Kidney tubule cell (primary cell): ENCODE measurements at places on chromosomes 3 and 15.
A peak's percentile ranks its signal among the peaks of the same experiment; 100 is the strongest.

- DNase-seq: no peak
Measured at GRCh38 chr15:70334286-70334685, 236.6 kb upstream of the TLE3 start.

DNA sequence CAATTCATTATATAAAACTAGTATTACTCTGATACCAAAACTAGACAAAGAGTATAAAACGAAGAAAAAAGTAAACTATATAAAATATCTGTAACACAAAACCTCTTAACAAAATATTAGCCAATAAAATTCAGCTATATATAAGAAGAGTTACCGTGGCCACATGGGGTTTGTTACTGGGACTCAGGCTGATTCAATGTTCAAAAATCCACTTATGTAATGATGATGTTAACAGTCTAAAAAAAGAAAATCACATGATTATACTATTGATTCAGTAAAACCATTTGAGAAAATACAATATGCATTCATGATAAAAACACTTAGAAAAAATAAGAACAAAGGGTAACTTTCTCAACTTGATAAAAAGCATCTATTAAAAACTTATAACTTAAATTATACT, 18.3 kb downstream of the P2RY1 start:
- DNase-seq: peak; percentile 9

- DNase-seq: no peak
Measured at GRCh38 chr3:52357151-52358080, 41.3 kb downstream of the DNAH1 start.

- DNase-seq: no peak
Measured at GRCh38 chr3:177445549-177445948, 248.3 kb upstream of the TBL1XR1 start.

DNA sequence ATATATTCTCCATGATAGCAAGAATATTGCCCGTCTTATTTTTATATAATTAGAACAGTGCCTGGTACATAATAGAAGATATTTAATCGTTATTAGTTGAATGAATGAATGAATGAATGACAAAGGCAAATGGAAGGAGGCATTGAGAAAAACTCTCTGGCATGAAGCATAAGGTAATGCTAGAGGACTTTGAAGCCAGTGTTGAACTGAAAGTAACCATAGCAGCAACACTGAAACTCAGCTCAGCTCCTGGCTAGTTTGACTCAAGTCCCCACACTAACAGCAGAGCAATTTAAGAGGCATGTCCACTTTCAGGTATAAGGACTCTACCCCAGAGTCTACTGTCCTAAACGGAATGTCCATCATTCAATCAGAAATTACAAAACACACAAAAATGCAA, 227.0 kb downstream of the CPNE4 start:
- no peak for DNase-seq

- no peak for DNase-seq
Measured at GRCh38 chr15:96891046-96891445, 560.5 kb downstream of the NR2F2 start.

DNA sequence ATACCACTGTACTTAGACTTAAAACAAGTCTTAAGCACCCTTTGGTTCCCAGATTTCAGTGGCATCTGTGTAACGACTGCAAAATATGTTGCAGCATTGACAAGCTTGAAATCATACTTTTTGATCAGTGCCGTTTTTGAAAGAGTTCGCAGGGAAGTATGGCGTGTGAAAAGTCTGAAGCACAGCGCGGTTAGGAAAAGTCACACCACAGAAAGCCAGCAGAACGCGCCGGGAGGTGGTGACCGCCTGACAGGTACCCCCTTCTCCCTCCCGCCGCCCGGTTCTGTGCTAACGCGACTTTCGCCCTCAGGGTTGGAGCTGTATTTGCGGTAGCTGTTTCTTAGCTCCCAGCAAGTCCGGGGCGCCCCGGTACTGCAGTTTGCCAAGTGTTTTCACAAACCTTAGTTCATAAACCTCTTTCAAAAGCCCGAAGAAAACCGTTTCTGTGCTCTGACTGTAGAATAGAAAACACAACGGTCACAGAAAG, 481 bp upstream of the CRYBG3 start:
- DNase-seq: no peak

DNA sequence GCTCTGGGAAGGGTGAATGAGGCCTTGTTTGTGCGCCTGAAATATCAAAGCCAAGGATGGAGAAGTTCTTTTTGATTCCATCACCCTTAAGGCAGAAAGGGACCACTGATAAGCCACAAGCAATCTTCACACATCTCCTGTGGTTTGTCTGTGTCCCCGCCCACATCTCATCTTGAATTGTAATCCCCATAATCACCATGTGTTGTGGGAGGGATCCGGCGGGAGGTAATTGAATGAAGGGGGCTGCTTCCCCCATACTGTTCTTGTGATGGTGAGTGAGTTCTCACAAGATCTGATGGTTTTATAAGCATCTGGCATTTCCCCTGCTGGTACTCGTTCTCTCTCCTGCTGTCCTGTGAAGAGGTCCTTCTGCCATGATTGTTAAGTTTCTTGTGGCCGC, 329.6 kb upstream of the RGMA start:
- DNase-seq: no peak

DNA sequence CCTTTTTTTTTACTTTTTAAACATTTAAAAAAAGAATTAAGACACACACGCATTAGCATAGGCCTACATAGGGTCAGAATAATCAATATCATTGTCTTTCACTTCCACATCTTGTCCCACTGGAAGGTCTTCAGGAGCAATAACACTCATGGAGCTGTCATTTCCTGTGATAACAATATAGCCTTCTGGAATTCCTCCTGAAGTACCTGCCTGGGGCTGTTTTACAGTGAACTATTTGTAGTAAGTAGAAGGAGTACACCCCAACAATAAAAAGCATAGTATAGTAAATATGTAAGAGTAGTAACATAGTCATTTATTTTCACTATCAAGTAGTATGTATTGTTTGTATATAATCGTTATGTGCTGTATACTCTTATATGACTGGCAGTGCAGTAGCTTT, 19.5 kb upstream of the CLDN18 start:
- no peak for DNase-seq

GRCh38 chr3:124663690-124664089, 66.6 kb upstream of the UMPS start:
- peak; percentile 29 for DNase-seq

- DNase-seq: no peak
Measured at GRCh38 chr3:126087552-126088175, 3.7 kb upstream of the SLC41A3 start.

DNA sequence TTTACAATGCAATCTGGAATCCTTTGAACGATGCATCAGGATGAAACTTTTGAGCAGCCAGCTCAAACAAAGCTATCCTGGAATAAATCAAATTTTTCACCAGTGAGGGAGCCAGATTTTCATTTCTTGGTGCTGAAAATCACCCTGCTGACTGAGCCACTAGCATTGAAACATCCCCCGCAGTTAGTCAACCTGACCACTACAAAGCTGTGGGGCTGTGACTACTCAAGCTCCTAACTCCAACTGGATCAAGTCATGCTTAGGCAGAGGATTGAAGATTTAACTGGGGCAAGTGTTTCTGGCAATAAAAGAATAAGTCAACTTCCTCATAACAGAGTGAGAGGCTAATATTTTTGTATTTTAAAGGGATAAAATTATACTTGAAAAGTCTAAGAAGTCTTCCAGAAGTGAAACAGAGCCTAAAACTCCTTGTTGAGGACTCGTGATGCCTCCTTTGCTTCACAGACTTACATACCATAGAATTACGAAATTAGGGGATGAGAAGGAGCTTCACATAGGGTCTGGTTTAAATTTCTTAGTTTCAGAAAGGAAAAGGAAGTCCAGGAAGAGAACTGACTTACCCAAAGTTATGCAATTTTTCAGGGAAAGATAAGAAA, 177.8 kb downstream of the SERPINI1 start:
- DNase-seq: peak; percentile 14
